ENCODE measurements at places on chromosomes 7 and 10.

DNA sequence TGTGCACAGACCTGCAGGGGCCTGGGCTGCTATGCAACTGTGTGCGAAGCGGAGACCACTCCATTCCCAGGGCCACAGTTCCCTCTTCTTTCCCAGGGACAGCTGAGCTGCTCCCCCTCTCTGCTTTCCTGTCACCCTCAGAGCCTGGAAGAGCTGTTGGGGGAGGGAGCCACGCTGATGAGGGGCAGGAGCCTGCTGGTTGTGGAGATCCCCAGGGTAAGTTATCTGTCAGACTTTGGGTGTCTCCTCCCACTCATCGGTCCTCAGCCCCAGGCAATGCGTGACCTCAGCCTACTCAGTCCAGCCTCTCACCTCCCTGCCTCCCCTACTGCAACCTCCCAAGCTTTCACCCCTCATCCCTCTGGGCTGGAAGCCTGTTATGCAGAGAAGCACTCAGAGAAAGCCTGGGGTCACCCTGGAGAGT, 53.5 kb downstream of the ZNF467 start:
- no peak for DNase-seq

DNA sequence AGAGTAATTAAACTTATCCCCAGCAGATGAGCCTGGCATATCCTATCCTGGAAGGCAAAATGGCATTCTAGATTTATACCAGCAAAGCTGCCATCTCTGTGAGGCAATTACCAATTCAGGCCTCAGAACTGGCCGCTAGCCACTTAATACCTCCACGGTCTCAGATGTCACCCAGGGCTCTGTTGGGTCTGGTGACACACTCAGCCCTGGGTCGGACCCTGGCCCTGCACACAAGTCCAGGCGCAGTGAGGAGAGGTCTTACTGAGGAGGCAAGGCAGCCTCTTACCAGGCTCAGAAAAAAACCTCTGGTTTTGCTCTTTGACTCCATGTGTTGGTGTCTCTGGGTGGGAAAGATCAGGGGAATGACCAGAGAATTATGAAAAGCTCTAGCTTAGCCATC, 186.6 kb downstream of the EMX2 start:
- DNase-seq, result no peak

- DNase-seq, result no peak
These were observed 23.4 kb downstream of the EBF3 start for GRCh38 chr10:129940617-129941198.

DNA sequence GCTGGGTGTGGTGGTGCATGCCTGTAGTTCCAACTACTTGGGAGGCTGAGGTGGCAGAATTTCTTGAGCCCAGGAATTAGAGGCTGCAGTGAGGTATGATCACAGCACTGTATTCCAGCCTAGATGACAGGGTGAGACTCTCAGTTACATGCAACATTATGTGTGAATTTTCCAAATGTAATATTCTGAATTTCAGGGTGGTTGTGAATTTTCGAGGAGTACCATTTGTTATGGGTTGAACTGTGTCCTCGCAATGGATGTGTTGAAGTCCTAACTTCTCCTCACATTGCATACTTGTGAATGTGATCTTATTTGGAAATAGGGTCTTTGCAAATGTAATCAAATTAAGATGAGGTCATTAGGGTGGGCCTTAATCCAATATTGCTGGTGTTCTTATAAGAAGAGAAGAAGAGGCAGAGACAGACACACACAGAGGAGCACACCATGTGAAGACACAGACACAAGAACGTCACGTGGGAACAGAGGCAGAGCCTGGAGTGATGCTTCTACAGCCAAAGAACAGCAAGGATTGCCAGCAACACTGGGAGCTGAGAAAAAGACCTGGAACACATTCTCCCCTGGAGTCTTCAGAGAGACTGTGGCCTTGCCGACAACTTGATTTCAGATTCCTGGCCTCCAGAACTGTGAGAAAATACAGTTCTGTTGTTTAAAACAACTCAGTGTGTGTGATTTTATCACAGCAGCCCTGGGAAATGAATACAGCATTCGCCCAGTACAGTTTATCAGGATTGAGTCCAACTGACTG, 91.9 kb downstream of the ZNF783 start:
- DNase-seq, result no peak

GRCh38 chr10:69858201-69858600, 56.5 kb downstream of the COL13A1 start:
- no peak for DNase-seq

GRCh38 chr10:55233090-55233489, 432.1 kb upstream of the PCDH15 start:
- no peak for DNase-seq

- no peak for DNase-seq
These were observed 37.0 kb upstream of the GLI3 start for GRCh38 chr7:42274053-42274452.

GRCh38 chr7:12146813-12147212, 64.3 kb upstream of the TMEM106B start:
- no peak for DNase-seq

DNA sequence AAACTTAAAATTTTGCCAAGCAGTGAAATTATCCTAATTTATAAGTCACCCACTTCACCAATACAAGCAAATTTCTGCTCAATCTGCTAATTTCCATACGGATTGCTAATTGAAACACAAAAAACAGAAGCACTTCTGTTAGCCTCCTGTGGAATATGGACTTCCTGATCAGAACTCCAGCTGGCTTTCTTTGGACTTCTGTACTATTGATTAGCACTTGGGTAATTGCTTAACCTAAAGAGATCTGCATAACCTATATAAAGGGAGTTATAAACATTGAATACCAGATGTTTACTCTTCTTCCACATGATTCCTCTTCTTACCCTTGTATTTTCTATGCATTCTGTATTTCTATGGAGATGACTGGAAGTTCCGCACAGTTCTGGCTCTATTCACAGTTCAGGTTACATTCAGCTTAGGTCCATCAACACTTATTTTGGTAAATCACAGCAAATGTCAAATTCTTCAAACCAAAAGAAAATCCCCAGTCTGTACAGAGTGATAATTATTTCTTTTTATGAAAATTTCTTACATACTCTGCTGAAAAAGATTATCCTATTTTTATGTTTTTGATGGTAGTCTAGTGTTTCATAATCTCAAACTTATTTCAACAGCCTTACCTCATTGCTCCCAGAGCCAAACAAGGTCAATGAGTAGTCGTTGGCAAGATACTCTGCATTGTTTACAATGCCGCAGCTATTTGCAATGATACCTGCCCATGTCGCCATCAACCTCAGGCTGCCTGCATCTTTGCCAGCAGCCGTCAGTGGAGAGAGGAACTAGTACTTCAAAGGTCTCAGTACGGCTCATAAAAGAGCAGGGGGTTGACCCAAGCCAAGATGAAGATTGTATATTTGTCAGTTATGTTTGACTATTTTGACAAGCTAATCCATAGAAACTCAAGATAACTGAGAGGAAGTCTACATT, 225.6 kb downstream of the AHR start:
- no peak for DNase-seq

DNA sequence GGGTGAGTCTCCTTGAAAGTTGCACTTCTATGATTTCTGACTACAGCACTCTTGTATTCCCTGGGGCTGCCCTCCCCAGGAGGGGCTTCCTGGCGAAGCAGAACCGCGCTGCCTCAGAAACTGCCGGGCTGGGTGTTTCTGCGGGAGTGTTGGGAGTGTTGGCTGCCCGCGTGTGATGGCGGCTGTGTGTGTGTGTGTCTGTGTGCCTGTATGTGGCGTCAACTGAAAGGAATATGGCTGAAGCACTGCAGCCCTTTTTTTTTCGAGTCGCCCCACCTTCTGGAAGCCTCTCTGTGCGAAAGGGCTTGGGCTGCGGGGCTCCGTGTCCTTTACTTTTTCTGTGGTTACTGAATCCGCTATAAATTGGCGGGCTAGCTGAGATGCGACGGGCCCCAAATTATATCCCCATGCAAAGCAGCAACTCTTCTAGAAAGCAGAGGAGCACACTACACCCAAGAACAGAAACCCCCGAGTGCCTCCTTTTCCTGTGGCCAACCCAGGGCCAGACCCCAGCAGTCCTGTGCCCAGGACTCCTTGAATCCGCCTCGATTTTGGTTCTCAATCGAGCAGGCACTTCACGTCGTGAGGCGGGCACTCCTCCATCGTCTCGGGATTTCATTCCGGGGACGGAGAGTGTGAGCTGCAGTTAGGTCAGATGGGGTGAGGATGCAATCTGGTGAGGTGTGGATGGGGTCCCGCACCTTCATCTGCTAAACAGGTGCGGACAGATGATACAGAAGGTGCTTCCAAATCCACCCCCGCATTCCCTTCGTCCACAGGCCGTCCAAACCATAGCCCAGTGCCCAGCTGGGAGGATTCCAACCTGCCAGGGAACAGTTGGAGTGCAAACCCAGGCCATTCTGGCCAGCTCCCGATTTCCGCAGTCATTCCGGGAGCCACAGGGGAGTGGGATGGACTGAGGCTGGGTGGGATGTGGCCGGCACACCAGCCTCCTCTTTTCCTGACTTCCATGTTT, 22.5 kb upstream of the ZNF273 start:
- DNase-seq, result no peak

DNA sequence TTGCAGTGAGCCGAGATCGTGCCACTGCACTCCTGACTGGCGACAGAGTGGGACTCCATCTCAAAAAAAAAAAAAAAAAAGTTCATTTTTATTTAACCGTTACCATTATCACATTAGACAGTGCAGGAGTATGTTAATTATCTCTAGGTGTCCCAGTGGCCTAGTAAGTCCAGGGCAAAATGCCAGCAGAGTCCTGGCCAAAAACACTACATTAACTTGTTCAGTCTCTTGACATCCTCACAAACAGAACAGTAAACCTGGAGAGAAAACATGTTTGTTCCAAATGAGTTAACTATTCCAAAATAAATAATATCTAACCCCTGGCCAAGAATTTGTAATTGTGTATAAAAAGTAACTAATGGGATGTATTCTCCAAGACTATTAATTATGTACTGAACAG, 43.2 kb downstream of the PTPRZ1 start:
- DNase-seq, result no peak

GRCh38 chr7:128235471-128235870, 5.6 kb upstream of the LEP start:
- DNase-seq, result no peak

GRCh38 chr10:52965938-52966401, 193.4 kb upstream of the MBL2 start:
- DNase-seq, result no peak

GRCh38 chr10:133276100-133276434, 601 bp downstream of the ADAM8 start:
- no peak for DNase-seq

GRCh38 chr10:97323501-97323900, 4.4 kb downstream of the FRAT1 start:
- DNase-seq, result no peak

- DNase-seq, result no peak
These were observed 1.9 kb downstream of the EXOC6 start for GRCh38 chr10:92850185-92850584.

DNA sequence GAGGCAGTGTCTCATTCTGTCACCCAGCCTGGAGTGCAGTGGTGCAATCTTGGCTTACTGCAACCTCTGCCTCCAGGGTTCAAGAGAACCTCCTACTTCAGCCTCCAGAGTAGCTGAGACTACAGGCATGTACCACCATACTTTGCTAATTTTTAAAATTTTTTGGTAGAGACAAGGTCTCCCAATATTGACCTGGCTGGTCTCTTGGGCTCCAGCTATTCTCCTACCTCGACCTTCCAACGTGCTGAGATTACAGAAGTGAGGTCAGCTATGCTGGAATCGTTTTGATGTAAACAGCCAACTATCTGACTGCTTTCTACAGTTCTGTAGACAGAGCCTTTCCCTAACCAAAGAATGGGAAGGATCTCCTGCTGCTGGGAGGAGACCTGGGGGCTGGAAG, 375.8 kb downstream of the GATA3 start:
- DNase-seq, result no peak

DNA sequence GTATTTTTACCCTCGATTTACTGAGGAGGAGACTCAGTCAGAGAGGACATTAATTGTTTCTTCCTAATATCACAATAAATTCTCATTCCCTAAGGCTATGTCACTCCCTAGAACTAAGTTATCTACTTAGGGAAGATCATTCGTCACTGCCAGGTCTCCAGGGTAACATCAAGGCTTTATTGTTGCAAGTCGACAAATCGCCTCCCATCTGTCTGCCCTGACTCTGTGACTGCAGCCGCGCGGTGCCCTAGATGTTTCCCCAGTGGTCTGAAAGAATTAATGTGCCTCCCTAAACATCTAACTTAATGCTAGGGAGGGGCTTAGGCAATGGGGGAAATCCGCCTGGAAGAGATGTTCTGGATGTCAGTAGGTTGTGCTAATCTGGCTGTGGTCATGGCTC, 558.8 kb upstream of the C7orf33 start:
- DNase-seq, result no peak

- DNase-seq, result no peak
These were observed 109.0 kb upstream of the PRKCQ start for GRCh38 chr10:6689036-6689435.

GRCh38 chr7:90455163-90456030, 14.0 kb upstream of the PTTG1IP2 start:
- peak; percentile 53 for DNase-seq

DNA sequence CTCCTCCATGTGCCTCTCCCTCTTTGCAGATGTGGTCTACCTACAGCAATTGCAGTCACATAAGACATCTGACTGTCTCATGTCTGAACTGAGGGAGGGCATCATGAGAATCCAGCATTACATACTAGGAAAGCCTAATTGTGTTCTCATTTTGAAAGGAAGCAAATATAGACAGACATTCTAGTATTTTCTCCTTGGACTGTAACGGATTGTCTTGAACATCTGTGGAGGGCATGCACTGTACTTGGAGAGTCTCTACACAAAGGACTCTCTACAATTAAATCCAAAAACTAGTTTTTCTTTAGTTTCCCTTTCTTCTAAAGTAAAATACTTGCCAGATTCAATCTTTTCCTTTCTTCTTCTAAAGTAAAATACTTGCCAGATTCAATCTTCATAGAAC, 34.7 kb upstream of the TRIL start:
- DNase-seq, result no peak

GRCh38 chr7:158454631-158455030, 133.0 kb downstream of the PTPRN2 start:
- no peak for DNase-seq

GRCh38 chr10:18968159-18968558, 80.4 kb upstream of the MALRD1 start:
- no peak for DNase-seq

DNA sequence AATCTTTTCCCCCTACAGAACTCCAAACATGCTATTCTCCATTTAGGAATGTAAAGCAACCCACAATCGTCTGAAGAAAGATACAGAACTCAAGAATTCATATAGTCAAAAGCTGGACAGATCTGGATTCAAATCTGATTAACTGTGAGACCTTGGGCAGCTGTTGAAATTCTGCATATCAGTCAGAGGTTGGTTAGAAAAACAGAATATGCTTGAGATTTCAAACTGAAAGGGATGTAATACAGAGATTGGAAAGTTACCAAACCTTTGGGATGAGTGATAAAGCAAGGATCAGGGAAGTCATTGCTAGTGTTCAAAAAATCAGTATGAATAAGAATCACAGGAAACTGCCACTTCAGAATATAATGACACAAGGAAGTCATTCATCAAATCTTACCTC, 406.6 kb downstream of the HTR7 start:
- no peak for DNase-seq

DNA sequence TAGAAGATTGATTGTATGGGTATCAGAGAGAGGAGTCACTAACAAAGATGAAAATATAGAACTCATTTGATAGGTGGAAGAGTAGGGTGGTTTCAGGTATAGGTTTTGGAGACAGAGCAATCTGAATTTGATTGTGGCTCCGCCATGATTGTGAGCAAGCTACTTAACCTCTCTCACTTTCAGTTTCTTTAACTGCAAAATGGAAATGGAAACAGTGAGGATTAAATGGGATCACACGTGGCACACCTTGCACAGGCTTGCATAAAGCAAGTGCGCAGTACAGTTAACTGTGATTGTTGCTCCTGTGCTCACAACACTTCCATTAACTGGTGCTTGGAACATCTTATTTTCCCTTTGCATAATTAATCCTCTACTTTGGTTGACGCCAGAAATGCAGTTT, 54.9 kb downstream of the ATXN7L1 start:
- DNase-seq, result no peak

All from NCI-H1417 treated with DMSO at 0.1 percent for 48 hours (cell line).